ENCODE measurements at places on chromosomes 5 and 9.

DNA sequence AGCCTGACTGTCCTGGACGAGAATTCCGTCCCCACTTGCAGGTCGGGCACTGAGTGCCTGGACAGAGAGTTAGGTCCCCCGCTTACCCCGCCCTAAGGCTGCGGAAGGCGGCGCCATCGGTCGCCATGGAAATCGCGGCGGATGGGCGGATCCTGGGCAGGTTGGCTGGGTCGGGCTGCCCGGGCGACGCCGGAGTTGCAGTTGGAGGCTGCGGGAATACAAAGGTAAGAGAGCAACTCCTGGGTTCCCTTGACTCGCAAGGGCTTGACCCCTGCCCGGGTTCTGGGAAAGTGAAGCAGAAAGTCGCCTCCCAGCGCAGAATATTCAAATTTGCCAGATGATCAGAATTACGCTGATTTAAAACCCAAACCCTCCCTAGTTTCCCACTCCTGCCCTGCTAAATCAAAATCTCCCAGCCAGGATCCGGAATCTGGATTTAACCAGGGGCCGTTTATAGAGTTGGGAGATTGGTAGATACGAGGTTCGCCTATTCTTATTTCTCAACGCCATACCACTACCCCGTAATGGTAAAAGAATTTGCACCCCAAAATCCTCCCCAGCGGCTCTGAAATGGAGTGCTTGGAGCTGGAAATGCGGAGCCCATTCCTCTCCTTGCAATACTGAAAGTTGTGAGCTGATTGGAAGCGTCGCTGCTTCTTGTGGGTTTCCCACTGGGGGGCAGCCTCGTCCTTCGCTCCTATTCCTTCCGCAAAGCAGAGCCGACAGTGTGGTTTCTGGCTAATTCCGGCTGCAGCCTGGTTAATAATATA lies 156.4 kb upstream of the RASEF start:
- peak; percentile 83 for DNase-seq

GRCh38 chr9:101787891-101788290 lies 49.4 kb upstream of the GRIN3A start:
- no peak for DNase-seq

- DNase-seq = no peak
These were observed 13.6 kb upstream of the LYSMD3 start for GRCh38 chr5:90542827-90543519.

GRCh38 chr9:125970340-125970739 lies 223.2 kb downstream of the PBX3 start:
- DNase-seq = no peak

- no peak for DNase-seq
These were observed 382.4 kb downstream of the NNT start for GRCh38 chr5:43985411-43985810.

- peak; percentile 48 for DNase-seq
These were observed 143.7 kb downstream of the TTLL11 start for GRCh38 chr9:121949364-121949763.

DNA sequence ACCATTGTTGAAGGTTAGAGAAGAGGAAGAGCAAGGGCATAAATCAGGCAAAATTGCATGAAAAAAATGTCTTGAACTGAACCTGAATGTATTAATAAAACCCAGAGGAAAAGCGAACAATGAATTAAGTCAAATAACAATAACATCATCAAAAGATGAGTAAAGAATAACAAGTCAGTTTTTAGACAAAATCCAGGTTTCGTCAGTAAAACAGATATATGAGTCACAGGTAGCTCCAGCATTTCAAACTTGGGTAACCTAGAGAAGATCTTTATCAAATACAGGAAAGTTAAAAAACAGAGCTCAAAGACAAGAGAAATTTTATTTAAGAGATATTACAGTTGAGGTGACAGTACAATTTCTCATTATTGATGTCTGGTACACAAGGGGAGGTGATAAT lies 332.4 kb downstream of the EFNA5 start:
- no peak for DNase-seq

DNA sequence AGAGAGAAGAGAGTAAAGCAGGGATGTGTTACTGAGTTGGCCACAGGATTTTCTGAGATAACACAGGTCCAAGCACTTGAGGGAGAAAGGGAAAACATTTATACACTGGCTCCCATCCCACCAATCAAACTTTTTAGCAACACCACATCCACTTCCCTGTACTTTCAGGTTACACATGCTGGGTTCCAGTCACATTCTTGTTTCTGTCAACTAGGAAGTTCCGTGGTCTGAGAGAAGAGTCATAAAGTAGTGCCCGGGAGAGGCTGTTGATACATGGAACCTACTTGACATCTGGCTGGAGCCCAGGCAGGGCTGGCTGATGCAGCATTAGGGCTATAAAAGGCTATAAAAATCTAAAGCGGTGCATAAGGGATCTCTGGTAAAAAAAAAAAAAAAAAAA lies 473.9 kb upstream of the COX7C start:
- no peak for DNase-seq

DNA sequence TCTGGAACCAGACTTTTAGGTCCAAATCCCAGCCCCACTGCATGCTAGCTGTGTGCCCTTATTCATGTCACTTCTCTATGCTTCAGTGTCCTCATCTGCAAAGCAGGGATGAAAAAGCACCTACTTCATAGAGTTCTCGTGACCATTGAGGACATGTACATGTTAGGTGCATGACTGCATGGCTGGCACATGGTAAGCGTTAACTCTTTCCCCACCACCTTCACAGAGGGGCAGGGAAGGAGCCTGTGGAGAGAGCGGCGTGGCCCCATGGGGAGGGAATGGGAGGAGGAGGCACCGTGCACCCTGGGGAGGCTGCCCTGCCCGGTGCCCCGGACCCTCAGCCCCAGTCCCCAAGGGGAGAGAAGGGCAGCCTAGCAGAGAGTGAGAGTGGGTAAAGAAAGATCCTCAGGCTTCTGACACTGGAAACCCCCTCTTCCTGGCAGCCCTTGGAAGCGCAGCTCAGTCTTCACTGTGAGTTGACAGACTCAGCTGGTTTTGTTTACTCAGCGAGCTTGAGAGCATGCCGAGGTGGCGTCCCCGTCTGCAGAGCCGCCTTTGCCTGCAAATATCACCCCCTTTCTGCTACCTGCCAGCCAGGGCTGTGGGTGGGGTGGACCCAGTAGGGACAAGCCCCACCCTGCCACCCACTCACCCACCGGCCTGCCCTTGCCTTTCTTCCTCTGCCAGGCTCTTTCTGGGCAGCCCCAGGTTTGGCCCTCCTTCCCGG lies 10.6 kb upstream of the ANGPTL2 start:
- peak; percentile 58 for DNase-seq

DNA sequence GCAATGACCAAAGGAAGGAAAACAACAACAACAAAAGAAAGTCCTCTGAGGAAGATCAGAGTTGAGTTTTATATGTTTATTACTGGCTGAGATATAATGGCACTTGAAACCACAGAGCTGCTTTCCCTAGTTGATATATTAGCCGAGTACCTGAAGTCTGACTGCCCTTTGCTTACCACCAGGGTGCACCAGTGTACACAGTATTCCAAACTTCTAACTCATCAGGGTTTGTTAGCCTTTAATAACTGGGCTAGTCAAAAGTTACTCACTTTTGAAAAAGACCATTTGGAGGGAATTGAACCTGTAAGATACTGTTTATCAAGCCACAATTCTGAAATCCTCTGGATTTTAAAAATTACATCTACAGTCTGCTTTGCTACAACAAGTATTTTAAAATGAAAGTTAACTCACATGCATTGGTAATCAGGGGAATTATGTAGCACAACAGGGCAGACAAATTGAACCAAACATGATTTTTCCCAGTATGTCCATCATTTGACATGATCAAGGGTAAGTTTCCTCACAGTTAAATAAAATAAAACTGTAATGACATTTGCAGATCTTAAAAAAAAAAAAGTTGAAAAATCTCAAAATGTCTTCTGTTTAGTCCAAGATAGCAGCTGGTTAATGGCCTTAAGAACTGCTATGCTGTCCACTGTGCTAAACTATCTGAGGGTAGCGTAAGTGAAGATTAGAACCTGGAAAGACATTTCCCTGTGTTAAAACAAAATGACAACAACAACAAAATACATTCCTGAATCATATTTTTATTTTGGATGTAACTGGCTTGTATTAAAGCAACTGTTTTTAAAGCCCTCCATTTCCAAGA lies 57.3 kb upstream of the C6 start:
- DNase-seq = peak; percentile 75
